T-helper 1 cell (primary cell): ENCODE measurements at places on chromosomes 12 and 14.
A peak's percentile ranks its signal among the peaks of the same experiment; 100 is the strongest.

GRCh38 chr12:44874981-44875416 is 1.1 kb downstream of the NELL2 start:
- peak; percentile 7 for DNase-seq

GRCh38 chr12:16121953-16122352 is 155.5 kb downstream of the SLC15A5 start:
- DNase-seq, result no peak

GRCh38 chr14:91752961-91753360 is 21.1 kb upstream of the CATSPERB start:
- no peak for DNase-seq

DNA sequence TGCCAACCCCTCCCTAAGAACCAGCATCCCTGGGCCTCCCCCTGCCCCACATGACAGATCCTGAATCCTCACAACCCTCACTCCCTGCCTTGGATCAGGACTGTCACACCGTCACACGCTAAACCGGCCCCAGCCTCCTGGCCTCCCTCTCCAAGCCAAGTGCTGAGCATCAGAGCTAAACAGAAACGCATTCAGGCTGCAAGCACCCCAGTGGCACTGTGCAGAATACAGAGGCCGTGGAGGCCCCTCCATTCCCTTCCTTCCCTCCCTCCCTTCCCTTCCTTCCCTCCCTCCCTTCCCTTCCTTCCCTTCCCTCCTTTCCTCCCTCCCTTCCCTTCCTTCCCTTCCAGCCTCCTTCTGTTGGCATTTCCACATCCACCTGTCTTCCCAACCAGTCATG is 12.6 kb downstream of the POLE start:
- no peak for DNase-seq

GRCh38 chr12:4630262-4630661 is 18.6 kb downstream of the AKAP3 start:
- DNase-seq, result no peak

- DNase-seq, result no peak
These were observed 36.5 kb downstream of the ZC3H14 start for GRCh38 chr14:88599326-88599725.

DNA sequence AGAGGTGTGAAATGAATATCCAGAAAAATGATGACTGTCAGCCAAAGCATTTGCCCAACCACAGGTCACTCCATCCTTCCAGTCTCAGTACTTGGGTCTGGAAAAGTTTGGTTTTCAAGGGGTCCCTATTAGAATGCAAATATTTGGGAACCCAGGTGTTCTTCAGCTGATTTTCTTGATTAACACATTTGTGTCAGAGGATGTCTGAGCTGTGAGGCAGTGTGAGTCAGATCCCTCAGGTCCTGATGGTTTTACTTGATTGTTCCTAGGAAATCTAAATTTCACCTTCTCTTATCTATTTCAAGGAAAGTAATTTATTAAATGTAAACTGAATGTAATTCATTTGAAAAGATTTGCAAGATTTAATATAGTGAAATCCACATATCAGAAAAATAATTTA is 71.5 kb downstream of the SSPN start:
- DNase-seq, result no peak

- DNase-seq, result no peak
These were observed 307.0 kb downstream of the PCNX1 start for GRCh38 chr14:71214241-71214640.

GRCh38 chr14:76768671-76769500 is 7.6 kb downstream of the VASH1 start:
- no peak for DNase-seq

GRCh38 chr14:32319368-32320049 is 9.6 kb upstream of the AKAP6 start:
- no peak for DNase-seq

DNA sequence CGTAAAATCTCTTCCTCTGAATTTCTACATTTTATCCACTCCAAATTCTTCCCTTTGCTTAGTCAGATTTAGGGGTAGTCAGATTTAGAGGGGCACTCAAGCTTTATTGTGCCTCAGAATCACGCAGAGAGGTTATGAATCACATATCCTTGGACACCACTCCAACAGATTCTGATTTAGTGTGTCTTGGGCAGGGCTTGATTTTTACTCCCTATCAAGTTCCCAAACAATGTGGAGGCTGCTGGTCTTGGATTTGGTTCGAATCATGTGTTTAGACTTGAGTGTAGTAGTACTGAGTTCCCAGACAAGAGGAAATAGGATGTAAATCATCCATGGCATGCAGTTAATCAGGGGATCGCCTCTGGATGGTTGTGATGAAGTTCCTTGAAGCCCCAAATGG is 298.1 kb upstream of the CLEC14A start:
- no peak for DNase-seq

- DNase-seq, result no peak
These were observed 1131.1 kb downstream of the TMEM121 start for GRCh38 chr14:106657460-106657859.

- DNase-seq, result no peak
These were observed 43.4 kb upstream of the LIMA1 start for GRCh38 chr12:50326590-50327284.
